ENCODE measurements at places on chromosomes 1 and 21.

GRCh38 chr1:226201029-226201593 is 14.6 kb upstream of the ACBD3 start:
- no peak for DNase-seq

DNA sequence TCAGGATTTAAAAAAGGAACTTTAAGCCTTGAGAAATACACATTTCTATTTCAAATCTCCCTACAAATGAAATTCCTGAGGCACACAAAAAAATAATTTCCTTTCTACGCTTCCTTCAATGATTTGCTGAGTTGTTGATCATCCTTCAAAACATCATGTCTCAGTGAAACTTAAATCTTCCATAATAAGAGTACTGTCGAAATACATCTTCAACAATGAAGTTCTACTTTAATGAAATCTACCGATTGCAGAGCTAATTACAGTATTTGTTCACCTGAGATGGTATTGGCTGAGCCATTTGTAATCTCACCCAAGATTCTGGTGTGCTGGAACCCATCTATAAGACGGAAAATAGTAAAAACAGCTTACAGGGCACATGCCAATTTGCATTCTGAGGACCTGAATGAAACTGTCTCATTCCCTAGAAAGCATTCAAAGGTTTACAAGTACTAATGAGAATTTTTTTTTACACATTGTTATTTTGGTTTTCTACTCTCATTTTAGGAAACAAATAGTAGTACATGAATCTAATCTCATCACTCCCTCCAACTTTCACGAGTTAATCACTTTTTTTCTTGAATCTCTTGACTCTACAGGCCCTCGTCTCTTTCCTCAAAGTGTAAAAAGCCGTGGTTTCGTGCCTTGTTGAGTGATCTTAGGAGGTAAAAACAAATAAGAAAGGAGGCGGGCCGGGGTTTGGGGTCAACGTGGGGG is 1.1 kb downstream of the CHML start:
- no peak for DNase-seq

GRCh38 chr21:42527489-42528158 is 14.0 kb downstream of the SLC37A1 start:
- DNase-seq = no peak

GRCh38 chr21:44872649-44873355 is 688 bp downstream of the PTTG1IP start:
- DNase-seq = no peak

DNA sequence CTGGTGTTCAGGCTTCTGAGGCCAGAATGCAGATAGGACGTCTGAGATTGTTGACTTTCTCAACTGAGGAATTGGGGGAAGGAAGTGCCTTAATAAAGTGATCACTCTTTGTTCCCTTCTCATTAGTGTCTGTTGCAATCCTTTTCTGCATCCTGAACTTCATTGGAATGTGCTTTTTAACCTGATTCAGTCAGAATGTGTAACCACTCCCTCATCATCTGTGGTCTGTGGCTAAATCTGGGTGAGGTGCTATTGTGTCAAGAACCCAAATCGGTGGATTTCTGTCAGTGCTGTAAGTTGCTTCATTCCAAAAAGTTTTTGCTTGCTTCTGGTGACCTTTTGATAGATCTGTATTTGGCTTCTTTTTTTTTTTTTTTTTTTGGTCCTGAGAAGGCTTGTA is 38.2 kb downstream of the ARID1A start:
- no peak for DNase-seq

DNA sequence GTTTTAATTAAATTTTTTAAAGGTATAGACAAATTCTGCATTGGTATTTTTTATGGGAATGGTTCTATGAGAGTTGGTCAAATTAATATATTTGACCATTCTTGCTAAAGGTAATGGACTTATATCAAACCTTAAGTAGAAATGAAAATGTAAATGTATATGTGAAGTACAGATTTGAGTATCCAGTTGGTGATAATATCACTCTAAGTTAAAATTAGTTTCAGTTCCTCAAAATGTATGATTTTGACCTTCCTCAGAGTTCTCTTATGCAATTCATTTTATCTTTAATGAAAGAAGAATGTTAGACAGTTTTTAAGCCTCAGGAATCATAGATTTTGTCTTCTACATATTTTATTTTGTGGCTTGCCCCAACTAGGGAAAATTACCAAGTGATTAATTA is 1291.5 kb upstream of the B3GALT2 start:
- no peak for DNase-seq

- no peak for DNase-seq
Measured at GRCh38 chr1:111943066-111943465, 46.4 kb downstream of the KCND3 start.

GRCh38 chr1:10905841-10906655 is 106.4 kb upstream of the TARDBP start:
- DNase-seq = no peak

GRCh38 chr1:236875975-236876374 is 80.9 kb downstream of the MTR start:
- no peak for DNase-seq

DNA sequence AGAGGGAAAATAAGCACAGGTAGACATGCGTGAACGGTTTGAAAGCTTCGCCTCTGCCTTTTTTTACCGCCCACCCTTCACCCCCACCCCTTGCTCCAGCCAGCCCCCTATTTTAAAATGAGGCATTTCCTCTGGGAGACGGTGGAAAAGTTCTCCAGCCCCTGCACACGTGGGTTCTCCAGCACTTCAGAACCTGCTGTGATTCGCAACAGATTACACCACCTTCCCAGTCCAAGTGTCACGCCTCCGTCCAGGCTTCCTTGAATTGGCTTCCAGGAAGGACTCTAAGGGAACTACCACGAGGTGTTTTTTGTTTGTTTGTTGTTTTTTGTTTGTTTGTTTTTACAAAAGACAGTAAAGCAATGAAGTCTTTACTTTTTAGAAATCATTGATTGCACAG is 2.6 kb downstream of the LRRC7 start:
- DNase-seq = no peak

DNA sequence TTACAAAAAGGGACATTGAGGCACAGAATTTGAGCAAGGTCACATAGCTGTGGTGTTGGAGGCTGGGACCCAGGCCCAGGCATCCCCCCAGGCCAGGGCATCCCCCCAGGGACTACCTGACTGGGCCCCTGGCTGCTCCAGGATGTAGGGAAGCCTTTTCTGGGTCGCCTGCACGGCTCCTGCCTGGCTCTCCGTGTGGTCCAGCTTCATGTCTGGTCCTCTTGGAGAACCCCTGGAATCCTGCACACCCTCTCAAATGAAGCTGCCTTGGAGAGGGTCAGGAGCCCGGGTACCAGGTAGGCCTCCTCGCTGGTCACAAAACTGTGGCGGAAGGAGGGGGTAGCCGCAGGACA is 919 bp upstream of the CELSR2 start:
- DNase-seq = no peak

- DNase-seq = no peak
Measured at GRCh38 chr1:84797603-84798002, 95.4 kb downstream of the LPAR3 start.

DNA sequence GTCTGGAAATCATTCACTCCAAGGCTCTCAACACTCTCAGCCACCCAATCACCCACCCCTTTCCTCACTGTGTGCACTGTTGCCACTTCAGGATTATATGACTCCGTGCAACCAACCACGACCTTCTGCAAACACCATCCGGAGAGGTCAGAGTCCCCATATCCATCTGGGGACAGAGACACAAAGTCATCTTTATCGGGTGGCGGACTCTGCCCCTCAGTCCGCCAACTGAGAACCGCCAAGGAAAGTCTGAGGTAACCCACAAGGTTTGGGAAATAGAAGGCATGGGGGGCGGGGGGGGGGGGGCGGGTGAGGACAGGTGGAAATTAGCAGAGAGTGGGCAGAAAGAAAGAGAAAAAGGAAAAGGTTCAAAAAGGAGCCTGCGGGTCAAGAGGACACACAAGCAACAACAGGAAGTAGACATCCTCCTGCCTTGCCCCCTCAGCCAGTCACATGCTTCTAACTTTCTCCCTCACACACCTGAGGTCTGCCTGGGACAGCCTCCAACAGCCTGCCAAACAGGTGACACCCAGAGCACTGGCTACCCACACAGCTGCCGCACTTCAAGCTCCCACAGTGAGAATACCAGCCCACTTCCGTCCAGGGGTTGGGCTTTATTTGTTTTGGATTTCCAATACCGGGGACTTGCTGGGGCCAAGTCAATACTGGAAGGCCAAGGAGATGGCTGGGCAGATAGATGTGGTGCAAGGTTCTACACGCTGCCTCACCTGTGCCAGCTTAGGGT is 58.1 kb downstream of the SSBP3 start:
- no peak for DNase-seq

- DNase-seq = no peak
Measured at GRCh38 chr1:58618303-58618702, 41.3 kb upstream of the TACSTD2 start.

- no peak for DNase-seq
Measured at GRCh38 chr1:27690183-27690582, 18.2 kb upstream of the IFI6 start.

- DNase-seq = peak; percentile 33
Measured at GRCh38 chr1:12087797-12088314, 24.8 kb downstream of the TNFRSF8 start.

DNA sequence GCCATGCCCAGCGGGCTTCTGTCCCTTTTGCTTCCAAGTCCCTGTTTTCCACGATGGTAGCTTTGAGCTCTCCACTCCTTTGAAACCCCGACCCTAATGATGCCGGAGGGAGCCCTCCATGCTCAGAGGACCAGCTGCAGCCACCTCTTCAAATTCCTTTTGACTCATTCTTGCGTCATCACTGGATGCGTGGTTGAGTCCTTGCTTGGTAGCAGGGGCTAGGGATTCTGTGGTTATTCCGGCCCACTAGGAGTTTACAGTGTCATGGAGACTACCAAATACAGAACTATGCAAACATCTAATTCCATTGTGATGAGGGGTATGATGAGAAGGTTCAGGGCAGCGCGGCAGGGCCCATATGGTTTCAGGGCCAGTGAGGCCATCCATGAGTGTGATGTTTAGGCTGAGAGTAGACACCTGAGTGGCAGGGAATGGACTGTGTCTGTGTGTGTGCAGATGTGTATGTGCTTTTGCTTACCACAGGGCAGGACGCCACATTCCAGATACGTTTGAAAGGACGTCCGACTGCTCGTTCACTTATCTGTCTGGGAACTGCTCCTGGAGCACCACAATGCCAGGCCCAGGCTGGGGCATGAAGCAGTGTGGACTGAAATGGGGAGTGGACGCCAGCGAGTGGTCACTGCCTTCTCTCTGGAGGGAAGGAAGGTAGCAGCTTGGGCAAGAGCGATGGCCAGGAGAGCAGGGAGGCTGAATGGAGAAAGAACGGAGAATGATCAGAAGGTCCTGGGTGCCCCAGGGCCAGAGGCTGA is 30.4 kb upstream of the ZBTB21 start:
- DNase-seq = no peak

DNA sequence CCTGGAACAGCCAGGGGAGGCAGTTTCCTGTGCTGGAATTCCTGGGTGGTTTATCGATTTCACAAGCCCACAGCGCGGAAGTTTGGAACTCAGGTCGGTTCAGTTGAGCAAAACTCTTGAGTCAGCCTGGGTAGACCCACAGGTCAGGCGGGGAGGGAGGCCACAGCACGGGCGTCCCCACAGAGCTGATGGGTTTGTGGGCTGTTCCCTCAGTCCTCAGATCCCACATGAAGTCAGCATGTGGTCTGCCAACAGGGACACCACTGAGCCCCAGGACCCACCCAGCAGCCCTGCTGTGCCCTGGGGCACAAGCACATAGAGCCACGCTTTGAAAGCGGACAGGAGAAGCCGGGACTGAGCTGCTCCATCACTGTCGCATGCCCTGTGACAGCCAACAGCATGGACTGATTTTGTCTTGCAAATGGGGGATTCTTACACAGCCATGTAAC is 17.4 kb downstream of the BMP8A start:
- no peak for DNase-seq

DNA sequence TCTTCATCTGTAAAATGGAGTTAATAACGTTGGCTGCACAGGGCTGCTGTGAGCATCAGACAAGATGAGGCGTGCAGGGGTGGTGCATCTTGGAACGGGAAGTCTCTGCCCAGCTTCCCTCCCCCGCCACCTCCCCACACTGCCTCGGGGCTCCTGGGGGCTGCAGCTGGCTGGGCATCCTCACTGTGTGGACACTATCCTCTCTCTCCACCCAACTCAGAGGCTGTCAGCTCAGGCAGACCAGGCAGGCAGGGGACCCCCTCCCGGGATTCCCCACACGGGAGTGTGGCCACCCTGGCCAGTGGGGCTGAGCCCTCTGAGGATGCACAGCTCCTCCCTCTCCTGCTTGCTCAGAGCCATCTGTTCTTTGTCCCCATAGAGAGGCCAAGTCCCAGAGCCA is 122.7 kb downstream of the CCDC185 start:
- no peak for DNase-seq

GRCh38 chr1:206739411-206740076 is 31.0 kb upstream of the IL19 start:
- DNase-seq = no peak

- no peak for DNase-seq
Measured at GRCh38 chr1:200150721-200151120, 123.2 kb downstream of the NR5A2 start.

GRCh38 chr1:241706257-241706656 is 54.2 kb downstream of the WDR64 start:
- no peak for DNase-seq

DNA sequence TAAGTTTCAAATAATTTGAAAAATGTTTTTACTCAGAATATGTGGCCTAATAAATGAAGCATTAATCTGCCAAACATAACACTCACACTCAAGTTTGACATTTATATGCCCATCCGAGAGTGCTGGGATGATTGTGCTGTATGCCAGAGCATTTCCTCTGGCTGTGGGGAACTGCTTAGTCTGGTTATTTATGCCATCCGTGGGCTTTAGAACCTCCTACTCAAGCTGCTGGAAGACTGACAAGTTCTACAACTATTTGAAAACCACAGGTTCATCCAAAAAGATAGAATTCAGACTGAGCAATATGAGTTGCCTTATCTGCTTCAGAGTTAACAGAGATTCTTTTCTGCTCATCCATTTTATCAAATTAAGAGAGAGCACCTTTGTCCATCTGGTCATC is 25.9 kb downstream of the PCNX2 start:
- DNase-seq = no peak

- DNase-seq = peak; percentile 97
Measured at GRCh38 chr1:156659988-156660751, 17.0 kb downstream of the NES start.

- no peak for DNase-seq
Measured at GRCh38 chr21:31254131-31254530, 89.9 kb downstream of the TIAM1 start.

- DNase-seq = no peak
Measured at GRCh38 chr1:232192781-232193450, 437.0 kb downstream of the SIPA1L2 start.

GRCh38 chr1:31549809-31550620 is 26.3 kb upstream of the TINAGL1 start:
- DNase-seq = no peak

DNA sequence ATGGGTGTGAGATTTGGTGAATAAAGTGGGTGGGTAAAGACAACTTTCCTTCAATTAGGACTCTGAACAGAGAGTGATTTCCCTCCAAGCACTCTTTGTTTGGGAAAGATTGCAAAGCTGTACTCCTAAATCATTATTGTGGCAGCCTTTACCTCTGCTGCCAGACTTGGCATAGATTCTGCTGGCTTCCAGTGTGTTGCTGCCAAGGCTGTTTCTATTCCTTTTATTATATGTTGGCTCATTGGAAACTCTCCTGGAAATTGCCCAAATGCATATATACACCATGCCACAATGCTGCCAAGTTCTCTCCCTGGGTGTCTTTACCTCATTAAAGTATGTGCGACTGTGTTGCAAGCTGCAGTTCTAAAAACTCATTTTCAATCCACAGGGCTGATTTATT is 668.0 kb downstream of the MRPL39 start:
- DNase-seq = no peak

- DNase-seq = no peak
Measured at GRCh38 chr1:32881871-32882850, 4.1 kb upstream of the HPCA start.

- DNase-seq = no peak
Measured at GRCh38 chr1:224675590-224675989, 59.5 kb downstream of the CNIH3 start.
